GOT3 (cell line): ENCODE measurements at places on chromosomes 3 and 15.

- no peak for DNase-seq
These were observed 21.0 kb upstream of the CTXND1 start for GRCh38 chr15:80272987-80273386.

DNA sequence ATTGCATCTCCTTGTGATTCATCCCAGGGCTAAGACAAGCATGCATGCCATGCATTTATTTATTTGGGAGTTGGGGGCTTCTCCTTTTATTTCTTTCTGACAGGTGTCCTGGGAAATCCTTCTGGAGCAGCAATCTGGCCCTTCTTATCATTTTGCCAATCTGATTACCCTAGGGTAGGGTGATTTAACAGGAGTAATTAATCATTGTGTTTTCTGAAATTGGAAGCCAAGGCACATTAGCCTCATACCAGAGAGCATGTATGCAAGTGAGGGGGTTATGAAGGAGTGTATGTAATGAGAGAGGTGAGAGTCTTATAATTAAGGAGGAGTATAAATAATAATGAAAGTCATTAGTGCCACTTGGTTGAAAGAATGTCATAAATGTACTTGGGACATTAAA, 37.4 kb upstream of the ARPP21 start:
- no peak for DNase-seq

- DNase-seq: no peak
These were observed 885 bp downstream of the CDV3 start for GRCh38 chr3:133574260-133574881.

DNA sequence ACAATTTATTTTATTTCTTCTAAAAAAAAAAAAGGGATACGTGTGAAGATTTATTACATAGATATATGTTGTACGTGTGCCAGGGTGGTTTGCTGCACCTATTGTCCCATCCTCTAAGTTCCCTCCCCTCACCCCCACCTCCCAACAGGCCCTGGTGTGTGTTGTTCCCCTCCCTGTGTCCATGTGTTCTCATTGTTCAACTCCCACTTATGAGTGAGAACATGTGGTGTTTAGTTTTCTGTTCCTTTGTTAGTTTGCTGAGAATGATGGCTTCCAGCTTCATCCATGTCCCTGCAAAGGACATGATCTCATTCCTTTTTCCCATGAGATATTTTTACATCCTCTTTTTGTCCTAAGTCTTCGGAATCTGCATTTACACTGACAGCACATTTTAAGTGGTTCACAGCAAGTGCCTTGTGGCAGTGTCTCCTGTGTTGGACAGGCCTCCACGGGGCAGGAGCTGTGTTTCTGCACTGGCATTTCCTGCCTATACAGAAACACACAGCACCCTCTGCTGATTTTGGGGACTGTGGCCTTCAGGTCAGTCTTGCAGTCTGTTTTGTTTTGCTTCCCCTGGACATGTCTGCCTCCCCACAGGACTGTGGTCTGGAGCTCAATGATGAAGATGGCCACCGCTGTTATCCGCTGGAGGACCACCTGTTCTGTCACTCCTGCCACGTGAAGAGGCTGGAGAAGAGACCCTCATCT, 12.7 kb upstream of the SACM1L start:
- no peak for DNase-seq
